ENCODE measurements at places on chromosomes 11 and 22.
A peak's percentile ranks its signal among the peaks of the same experiment; 100 is the strongest.

DNA sequence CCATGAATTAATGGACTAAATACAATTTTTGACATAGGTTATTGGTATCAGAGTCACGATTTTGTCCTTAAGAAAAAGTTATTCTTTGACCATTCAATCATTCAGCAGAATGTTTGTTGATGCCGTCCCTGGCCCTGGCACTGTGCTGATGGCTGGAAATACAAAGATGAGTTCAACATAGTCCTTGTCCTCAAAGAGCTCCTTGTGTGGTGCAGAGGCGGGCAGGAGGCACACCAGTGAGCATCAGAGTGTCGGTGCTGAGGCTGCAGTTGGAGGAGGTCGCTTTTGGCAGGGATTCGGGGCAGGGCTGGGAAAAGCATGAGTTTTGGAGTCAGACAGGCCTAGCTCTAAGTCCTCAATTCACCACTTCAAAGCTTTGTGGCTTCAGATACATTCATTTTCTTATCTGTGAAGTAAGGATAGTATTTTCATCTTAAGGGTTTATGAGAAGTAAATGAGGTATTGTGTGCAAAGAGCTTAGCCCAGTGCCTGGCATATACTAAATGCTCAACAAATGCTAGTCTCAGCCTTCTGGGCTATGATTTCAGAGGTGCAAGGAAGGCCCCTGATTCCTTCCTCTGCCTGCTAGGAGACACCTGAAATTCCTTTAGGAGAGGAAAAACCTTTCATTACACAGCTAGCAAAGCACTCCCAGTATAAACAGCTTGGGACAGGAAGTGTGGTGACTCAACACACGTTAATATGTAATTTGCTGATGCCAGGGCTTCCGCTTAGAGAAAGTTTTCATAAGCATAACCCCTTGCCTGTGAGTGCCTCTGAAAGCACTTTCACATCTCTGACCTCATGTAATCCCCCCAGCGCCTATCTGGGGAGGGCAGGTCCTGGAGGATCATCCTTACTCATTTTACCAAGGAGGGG, 113.8 kb downstream of the NECTIN1 start:
- DNase-seq: peak; percentile 82

- DNase-seq: peak; percentile 21
These were observed 38.0 kb upstream of the TBCEL start for GRCh38 chr11:120985718-120986569.

- DNase-seq: peak; percentile 78
These were observed 2.9 kb downstream of the OR51V1 start for GRCh38 chr11:5197536-5197935.

GRCh38 chr22:50737728-50738648, at the start of gene ACR:
TSS of gene ACR (plus strand) at chr22:50738204. CDS start at chr22:50738236, 32 bp downstream.
- DNase-seq: no peak

- DNase-seq: no peak
These were observed 1.4 kb upstream of the RGL4 start for GRCh38 chr22:23689414-23689813.

GRCh38 chr11:85394283-85394682, 232.9 kb downstream of the DLG2 start:
- no peak for DNase-seq

DNA sequence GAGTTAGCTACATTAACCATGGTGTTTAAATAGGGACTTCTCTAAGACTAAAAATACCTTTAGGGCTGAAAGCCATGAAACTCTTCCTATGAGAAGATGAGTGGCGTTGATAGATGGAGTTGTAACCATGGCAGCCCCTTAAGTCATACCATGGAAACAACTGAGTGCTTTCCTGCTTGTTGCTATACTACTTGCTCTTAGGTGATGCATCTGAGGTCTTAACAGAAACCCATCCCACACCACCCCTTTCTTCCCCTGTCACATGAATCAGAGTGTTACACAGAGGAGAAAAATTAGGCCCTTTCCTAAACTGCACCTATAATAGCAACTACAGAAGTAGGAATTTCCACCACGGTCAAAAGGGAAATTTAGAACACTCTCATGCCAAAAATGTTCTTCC, 64.3 kb upstream of the ZC3H12C start:
- no peak for DNase-seq

DNA sequence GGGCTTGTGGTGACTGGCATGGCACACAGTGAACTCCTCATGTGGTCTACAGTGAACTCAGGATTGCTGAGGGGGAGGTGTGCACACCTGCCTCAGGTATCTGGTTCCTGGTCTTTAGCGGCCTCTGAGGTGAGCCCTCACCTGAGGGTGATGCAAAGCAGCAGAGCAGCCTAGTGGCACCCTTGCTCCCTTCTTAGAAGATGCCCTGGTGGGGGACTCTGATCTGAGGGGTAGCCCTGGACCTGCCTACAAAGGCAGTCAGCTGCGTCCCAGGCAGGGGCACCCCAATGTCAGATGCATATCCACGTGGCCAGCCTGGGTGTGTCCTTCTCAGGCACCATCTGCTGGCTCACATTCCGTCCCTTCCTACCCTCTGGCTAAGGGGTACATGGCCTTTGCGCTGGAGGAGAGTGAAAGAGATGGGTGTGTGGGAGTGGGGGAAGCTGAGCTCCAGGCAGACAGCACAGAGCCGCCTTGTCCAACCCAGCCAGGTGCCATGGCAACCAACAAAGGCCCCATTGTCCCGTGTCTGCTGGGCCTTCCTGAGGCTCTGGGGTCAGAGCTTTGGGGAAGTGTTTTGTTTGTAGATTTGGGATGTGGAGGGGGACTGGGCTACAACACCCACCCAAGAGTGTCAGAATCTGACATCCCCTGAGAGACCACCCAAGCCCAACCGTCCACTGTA, 5.8 kb downstream of the PLEKHB1 start:
- DNase-seq: no peak

DNA sequence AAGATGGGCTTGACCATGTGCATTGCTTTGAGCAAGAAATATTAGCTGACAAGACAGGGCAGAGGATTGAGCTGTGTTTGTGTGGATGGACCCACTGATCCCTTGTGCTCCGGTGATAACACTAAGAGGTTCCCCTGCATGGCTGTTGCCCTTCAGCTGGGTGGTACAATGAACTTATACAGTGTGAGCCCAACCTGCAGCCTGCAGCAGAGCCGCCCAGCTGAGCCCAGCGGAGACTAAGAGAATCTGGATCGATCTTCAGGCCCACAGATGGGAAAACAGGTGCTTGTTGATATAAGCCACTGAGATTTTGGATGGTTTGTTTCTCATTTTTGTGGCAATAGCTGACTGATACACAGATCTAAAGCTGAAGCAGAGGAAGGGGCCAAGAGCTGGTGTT, 177.4 kb upstream of the SYT13 start:
- no peak for DNase-seq

- DNase-seq: no peak
These were observed 14.1 kb downstream of the AASDHPPT start for GRCh38 chr11:106091480-106092123.

- peak; percentile 62 for DNase-seq
These were observed 5.0 kb downstream of the SCN2B start for GRCh38 chr11:118171269-118172062.

GRCh38 chr22:17514084-17514483, 49.2 kb upstream of the SLC25A18 start:
- no peak for DNase-seq

- no peak for DNase-seq
These were observed 49.2 kb downstream of the PAK1 start for GRCh38 chr11:77424644-77425043.

- DNase-seq: no peak
These were observed 3.6 kb upstream of the WT1 start for GRCh38 chr11:32438866-32439489.

DNA sequence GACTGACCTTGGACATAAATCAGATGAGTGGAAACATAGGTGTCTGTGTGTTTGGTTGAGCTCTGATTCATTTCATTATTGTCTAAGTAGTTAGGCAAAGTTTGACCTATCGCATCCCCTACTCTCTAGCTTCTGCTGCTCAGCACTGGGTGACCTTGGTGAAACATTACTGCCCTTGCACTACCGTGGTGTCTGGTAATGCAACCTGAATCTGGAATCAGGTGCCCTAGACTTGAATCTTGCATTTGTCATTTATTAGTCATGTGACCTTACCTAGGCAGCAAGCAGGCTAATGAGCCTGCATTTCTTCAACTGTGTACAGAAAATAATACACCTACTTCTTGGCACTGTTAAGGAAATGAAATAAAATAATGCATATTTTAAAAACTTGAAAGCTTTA, 242.3 kb upstream of the BLID start:
- no peak for DNase-seq

- DNase-seq: no peak
These were observed 5.5 kb downstream of the YDJC start for GRCh38 chr22:21624120-21624879.

DNA sequence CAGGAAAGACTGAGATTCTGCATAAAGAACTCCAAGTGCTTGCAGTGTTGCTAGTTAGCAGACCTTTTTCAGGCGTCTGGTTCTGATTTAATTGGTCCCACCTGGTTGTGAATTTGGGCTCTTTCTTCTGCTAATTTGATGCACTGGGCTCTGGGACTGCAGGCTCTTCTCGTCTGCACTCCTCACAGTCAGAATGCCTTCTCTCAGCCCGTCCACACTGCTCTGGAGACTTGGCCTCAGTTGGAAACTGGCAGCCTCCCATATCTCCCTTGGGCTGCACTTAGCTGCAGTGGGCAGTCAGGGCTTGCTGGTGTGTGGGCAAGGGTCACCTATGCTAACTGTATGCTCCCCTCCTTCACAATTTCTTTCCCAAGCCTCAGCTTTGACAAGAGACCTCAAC, 1.5 kb downstream of the TRIM6 start:
- no peak for DNase-seq

DNA sequence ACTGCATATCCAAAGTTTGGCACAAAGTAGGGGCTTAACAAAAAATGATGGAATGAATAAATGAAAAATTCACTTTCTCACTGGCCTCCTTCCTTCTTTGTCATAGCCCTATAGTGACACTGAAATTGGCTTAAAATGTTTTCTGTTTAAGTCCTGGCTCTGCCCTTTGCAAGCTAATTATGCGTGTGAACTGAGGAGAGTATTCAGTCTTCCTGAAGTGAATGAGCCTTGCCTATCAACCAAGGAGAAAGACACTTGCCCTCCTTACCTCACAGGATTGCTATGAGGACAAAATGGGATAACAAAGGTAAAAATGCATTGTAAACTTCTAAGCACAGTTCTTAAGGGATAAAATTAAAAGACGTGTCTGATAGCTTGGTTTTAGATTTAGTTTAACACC, 729.8 kb upstream of the ANO3 start:
- DNase-seq: no peak

DNA sequence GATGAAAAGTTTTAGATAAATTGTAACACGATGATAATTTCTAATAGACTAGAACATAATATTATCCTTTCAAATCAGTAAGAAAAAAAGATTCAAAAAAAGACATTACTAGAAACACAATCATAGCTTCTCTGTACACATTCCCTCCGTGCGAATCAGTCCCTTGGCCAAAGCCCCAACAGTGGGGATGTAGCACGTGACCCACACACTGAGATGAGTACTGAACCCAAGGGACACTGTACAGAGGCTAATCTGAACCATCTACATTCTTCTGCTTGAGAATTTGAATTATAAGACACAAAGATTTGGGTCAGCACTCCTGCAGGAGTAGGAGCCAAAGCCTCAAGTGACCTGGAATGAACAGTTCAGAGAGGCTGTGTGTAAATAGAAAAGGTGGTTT, 353.7 kb downstream of the INSC start:
- no peak for DNase-seq

DNA sequence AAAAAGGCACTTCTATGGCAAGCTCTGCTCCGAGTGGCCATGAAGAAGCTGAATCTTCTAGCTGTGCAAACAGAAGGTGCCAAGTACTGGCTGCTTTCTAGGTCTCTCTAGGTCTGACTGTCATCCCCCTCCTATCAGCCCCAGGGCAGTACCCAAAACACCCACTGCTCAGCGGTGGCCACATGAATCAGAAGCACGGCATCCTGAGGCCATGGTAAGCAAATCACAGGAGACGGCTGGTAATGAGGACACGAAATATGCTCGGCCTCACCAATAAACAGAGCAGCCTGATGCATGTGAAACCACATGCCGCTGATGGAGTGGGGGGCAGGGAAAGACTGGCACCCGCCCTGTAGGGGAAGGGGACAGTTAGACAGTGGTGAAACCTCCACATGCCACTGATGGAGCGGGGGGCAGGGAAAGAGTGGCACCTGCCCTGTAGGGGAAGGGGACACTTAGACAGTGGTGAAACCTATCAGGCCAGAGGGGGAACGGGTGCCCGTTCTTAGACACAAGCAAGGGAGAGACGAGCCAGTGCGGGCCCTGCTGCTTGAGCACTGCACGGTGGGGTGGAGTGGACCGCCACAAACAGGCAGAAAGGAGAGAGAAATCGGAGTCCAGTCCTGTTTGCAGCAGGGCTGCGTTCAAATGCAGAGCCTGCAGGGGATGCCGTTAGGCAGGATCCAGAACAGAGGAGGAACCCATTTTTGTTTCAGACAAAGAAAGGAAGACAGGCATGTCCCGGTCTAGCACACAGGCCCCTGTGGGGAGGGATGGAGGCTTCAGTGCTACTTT, 29.9 kb upstream of the MOB2 start:
- DNase-seq: no peak

GRCh38 chr11:76186776-76187279, 19.5 kb downstream of the WNT11 start:
- DNase-seq: no peak

GRCh38 chr11:12218909-12219308, 108.5 kb downstream of the MICAL2 start:
- DNase-seq: no peak

DNA sequence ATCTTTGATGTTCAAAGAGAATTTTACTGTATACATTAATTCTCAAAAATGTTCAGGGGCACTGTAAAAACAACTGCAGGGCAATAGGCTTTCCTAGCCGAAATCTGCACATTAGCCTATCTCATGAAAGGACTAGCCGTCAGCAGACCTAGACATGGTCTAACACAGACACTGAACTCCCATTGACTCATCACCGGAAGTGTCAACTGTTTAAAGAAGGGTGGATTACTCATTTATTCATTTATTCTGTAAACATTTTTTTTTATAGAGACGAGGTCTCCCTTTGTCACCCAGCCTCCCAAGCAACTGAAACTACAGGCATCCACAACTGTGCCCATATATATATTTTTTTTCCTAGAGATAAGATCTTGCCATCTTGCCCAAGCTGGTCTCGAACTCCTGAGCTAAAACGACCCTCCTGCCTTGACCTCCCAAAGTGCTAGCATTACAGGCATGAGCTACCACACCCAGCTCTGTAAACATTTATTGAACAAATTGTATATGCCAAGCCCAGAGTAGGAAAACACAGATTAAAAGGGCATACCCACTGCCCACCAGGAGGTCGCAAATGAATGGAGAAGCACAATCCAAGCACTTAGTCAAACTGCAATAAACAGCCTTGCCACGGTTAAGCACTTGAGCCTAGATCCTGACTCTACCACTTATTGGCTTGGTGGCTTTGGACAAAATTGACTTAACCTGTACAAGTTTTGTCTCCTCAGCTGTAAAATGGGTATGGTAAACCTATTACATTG, 26.6 kb downstream of the RAB30 start:
- DNase-seq: no peak

- no peak for DNase-seq
These were observed 44.3 kb downstream of the BLID start for GRCh38 chr11:122071709-122072202.

DNA sequence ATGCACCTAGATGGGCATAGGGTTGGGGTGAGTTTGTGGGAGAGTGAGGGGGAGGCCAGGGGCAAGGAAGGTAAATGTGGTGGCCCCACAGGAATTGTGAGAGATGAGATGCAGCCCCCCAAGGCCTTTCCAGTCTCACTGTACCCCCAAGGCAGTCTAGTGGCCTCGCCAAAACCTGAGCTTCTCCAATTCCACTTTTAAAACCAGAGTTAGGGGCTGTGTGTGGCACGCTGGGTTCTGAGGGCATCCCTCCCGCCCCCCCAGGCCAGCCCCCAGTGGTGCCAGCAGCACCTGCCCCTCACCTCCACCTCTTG, 40.4 kb downstream of the KCNC1 start:
- DNase-seq: no peak

GRCh38 chr11:122181372-122181771, 65.4 kb upstream of the BLID start:
- DNase-seq: no peak
